Stomach (tissue), 19 donors: ENCODE measurements at places on chromosomes 16 and 17. TPM values are rescaled to one million over a fixed set of nuclear protein-coding genes. Genes with fewer than 3 reads are reported as not detected.
A peak's percentile ranks its signal among the peaks of the same experiment; 100 is the strongest.

DNA sequence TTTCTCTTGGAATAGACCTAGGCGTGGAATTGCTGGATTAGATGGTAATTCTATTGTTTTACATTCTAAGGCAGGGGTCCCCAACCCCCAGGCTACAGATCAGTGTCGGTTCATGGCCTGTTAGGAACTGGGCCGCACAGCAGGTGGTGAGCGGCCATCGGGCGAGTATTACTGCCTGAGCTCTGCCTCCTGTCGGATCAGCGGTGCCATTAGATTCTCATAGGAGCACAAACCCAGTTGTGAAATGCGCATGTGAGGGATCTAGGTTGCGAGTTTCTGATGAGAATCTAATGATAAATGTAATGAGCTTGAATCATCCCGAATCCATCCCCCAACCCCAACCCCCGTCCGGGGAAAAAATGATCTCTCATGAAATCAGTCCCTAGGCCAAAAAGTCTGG lies 23.0 kb downstream of the NLRC5 start:
- no peak overlapping the region for H3K27ac ChIP-seq
- H3K36me3 ChIP-seq, result peaks cover 6% of the 10 kb centered on the region
- H3K4me1 ChIP-seq, result no peaks in the 10 kb centered on the region
- no peaks in the 10 kb centered on the region for H3K27me3 ChIP-seq
- no peak overlapping the region for H3K4me3 ChIP-seq
- no peak for DNase-seq

DNA sequence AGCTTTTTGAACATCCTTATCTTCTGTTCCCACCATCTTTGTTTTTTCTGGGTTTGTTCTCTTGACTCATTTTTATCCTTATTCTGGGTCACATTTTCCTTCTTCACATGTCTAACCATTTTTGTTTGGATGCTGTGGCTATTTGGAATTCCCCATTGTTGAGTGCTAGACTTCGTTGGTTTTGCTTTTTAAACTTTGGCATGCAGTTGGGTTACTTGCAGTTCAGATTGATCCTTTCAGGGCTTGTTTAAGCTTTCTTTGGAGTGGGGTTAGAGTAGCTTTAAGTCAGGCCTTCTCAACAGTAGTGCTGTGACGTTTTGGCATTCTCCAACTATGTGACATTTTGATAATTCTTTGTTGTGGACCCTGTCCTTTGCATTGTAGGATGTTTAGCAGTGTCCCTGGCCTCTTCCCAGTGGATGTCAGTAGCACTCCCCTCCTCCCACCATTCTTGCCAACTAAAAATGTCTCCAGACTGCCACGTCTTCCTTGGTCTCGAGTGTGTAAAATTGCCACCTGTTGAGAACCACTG lies 21.1 kb downstream of the PRMT7 start:
- H3K4me1 ChIP-seq, result peaks cover 45% of the 10 kb centered on the region
- H3K4me3 ChIP-seq, result no peak overlapping the region
- H3K36me3 ChIP-seq, result peaks cover 54% of the 10 kb centered on the region
- no peak for DNase-seq
- no peaks in the 10 kb centered on the region for H3K27me3 ChIP-seq

- DNase-seq, result peak; percentile 63
- H3K36me3 ChIP-seq, result no peaks in the 10 kb centered on the region
- no peak overlapping the region for H3K4me3 ChIP-seq
- peaks cover 23% of the 10 kb centered on the region for H3K27me3 ChIP-seq
- H3K4me1 ChIP-seq, result peaks cover 18% of the 10 kb centered on the region
- H3K27ac ChIP-seq, result no peak overlapping the region
Measured at GRCh38 chr17:65278050-65278819, 141.1 kb downstream of the RGS9 start.

GRCh38 chr17:78929908-78930775 lies 5.0 kb upstream of the TIMP2 start:
- no peak for DNase-seq
- peaks cover 28% of the 10 kb centered on the region for H3K4me1 ChIP-seq
- no peak overlapping the region for H3K27ac ChIP-seq

CRYBA1 gene
- not detected for total RNA-seq

GRCh38 chr16:84699147-84699711 lies 571 bp upstream of the USP10 start:
- H3K4me3 ChIP-seq, result peak overlapping the region; percentile 98
- no peaks in the 10 kb centered on the region for H3K27me3 ChIP-seq
- H3K36me3 ChIP-seq, result no peaks in the 10 kb centered on the region
- DNase-seq, result no peak
- peak overlapping the region; percentile 72 for H3K27ac ChIP-seq

DNA sequence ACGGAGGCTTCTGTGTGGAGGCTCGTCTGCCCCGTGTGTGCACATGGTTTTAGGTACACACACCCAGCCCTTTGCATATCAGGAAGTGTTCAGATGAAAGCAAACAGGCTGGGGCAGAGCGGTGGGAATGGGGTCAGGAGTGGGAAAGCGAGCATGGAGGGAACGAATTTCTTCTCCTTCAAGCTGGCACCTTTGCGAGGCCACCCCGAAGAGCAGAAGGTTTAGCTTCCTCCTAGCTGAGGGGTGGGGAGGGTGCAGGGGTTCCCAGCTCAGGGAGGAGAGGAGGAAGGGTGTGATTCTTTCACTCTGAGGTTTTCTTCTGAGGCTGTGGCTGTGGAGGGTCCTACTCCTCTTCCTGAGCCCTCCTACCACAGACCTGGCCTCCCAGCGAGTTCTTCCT lies 83.6 kb downstream of the ABR start:
- H3K36me3 ChIP-seq, result peaks cover 16% of the 10 kb centered on the region
- no peaks in the 10 kb centered on the region for H3K27me3 ChIP-seq
- peak overlapping the region; percentile 78 for H3K27ac ChIP-seq
- peak; percentile 80 for DNase-seq

RNF135 gene
- 18.7 TPM for total RNA-seq

DNA sequence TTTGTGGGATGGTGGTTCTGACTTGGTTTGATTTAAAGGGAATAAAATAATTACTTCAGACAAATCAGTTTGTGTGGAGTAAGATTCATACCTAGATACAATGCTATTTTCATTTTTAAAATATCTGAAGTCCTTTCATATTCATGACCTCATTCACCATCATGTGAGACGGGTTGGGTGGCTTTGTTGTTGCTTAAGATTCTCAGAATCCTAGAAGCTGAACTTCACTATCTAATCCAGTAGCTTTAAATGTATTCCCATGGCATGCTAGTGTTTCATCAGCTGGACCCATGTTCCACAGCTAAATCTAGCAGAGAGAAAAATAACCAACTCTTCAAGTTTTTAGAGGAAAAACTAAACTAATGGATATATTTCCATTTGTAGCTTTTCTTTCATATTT lies 2.7 kb upstream of the AMFR start:
- DNase-seq, result no peak
- peaks cover 14% of the 10 kb centered on the region for H3K36me3 ChIP-seq
- no peak overlapping the region for H3K4me3 ChIP-seq
- no peaks in the 10 kb centered on the region for H3K27me3 ChIP-seq
- peaks cover 24% of the 10 kb centered on the region for H3K4me1 ChIP-seq

OGFOD3 gene
- total RNA-seq, result 30.4 TPM

TIMP2 gene
- total RNA-seq, result 87.5 TPM

DNA sequence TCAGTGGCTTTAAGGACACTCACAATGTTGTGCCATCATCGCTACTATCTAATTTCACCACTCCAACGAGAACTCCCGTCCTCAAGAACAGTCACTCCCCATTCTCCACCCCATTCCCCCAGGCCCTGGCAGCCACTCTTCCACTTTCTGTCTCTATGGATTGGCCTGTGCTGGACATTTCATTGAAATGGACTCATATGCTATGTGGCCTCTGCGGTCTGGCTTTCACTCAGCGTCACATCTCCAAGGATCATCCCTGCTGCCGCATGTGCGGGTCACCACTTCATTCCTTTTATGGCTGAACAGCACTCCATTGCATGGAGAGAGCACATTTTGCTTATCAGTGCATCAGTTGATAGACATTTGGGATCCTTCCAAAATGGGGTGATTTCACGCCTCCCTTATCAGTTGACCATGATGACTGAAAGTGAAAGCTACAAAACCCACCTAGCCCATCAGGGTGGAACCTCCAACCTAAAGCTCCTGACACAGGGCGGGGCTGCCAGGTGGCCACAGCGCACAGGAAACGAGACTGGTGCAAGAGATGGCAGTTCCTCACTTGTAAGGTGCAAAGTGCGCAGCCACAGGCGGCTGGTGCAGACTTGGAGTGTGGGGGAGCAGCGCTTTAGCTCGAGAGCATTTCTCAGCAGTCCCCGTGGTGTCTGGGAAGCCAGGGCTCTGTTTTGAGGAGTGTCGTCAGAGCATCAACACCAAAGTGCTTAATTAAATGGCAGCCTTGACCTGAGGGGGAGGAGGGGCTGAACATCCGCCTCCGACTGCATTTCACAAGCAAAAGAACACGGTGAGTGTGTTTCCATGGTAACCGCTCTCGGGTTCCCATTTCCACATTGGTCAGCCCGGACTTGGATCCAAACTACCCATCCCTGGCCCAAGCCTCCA lies 23.8 kb downstream of the COTL1 start:
- peaks cover 51% of the 10 kb centered on the region for H3K4me1 ChIP-seq
- peaks cover 21% of the 10 kb centered on the region for H3K36me3 ChIP-seq
- H3K27ac ChIP-seq, result peak overlapping the region; percentile 91
- DNase-seq, result peak; percentile 84
- H3K27me3 ChIP-seq, result no peaks in the 10 kb centered on the region
- no peak overlapping the region for H3K4me3 ChIP-seq

PRR15L gene
- total RNA-seq, result 23.9 TPM

- no peak overlapping the region for H3K27ac ChIP-seq
- no peaks in the 10 kb centered on the region for H3K36me3 ChIP-seq
- no peaks in the 10 kb centered on the region for H3K4me1 ChIP-seq
- H3K27me3 ChIP-seq, result no peaks in the 10 kb centered on the region
- DNase-seq, result no peak
Measured at GRCh38 chr17:70810609-70811008, 641.3 kb downstream of the KCNJ2 start.

HOXB9 gene
- not detected for total RNA-seq

- no peaks in the 10 kb centered on the region for H3K27me3 ChIP-seq
- DNase-seq, result no peak
- no peak overlapping the region for H3K4me3 ChIP-seq
- H3K36me3 ChIP-seq, result no peaks in the 10 kb centered on the region
- H3K4me1 ChIP-seq, result no peaks in the 10 kb centered on the region
- no peak overlapping the region for H3K27ac ChIP-seq
Measured at GRCh38 chr16:62516001-62516400, 479.8 kb upstream of the CDH8 start.

DNA sequence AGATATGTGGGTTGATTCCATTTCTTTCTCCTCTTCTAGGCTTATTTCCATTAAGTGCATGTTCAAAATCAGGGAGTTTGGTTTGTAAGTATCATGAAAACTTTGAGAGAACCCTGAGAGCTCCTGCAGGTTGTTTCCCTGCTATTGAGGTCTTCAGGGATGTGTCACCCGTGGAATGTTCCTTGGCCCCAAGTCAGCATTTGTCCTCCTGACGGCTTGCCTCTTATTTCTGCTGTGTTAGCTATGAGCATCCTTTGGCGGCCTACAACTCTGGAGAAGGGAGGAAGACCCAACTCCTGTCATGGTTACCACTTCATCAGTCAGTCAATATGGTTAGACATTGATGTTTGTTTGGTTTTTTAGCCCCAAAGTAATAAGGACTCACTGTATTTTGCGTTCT lies 180.8 kb downstream of the FTO start:
- no peaks in the 10 kb centered on the region for H3K27me3 ChIP-seq
- no peak overlapping the region for H3K27ac ChIP-seq

GRCh38 chr17:22507823-22508222 lies 815.5 kb downstream of the KCNJ18 start:
- H3K36me3 ChIP-seq, result no peaks in the 10 kb centered on the region
- no peak overlapping the region for H3K27ac ChIP-seq
- H3K27me3 ChIP-seq, result no peaks in the 10 kb centered on the region
- no peak overlapping the region for H3K4me3 ChIP-seq

PDILT gene
- total RNA-seq, result 5.3 TPM

DNA sequence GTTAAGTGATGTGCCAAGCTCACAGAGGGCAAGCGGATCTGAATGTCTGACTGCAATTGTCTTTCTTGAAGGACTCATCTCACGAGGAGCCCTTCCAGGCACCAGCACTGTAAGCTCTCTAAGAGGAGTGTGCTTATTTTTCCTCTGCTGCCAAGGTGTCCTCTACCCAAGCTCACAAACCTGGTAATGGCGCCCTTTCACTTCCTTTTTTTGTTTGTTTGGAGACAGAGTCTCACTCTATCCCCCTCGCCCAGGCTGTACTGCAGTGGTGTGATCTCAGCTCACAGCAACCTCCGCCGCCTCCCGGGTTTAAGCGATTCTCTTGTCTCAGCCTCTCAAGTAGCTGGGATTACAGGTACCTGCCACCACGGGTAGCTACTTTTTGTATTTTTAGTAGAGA lies 233.8 kb downstream of the MAP2K4 start:
- no peaks in the 10 kb centered on the region for H3K4me1 ChIP-seq
- no peak for DNase-seq

DNA sequence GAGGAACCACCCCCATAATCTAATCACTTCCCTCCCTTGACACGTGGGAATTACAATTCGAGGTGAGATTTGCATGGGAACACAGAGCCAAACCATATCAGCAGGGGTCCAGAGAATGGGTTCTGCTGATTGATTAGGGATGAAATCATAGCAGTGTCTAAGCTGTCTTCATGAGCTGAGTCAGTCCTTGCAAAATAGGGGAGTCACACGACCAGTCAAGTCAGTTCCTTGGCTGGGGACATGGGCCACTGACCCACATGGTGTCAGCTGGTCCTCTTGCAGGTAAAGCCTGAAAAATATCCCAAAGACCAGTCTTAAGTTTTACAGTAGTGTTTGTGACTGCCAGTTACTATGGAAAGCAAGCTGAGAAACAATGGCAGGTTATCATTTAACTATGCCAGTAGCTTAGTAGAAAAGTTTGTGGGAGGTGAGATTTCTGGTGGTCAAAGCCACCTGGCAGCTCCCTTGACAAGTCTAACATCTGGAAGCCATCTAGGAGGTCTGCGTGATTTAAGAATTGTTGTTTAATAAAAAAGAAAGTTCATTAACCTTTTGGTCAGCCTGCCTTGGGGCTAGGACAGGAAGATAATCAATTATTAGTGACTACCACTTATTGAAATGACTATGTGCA lies 15.7 kb upstream of the ATF7IP2 start:
- DNase-seq, result no peak
- no peaks in the 10 kb centered on the region for H3K4me1 ChIP-seq
- H3K36me3 ChIP-seq, result no peaks in the 10 kb centered on the region
- no peak overlapping the region for H3K27ac ChIP-seq

DNA sequence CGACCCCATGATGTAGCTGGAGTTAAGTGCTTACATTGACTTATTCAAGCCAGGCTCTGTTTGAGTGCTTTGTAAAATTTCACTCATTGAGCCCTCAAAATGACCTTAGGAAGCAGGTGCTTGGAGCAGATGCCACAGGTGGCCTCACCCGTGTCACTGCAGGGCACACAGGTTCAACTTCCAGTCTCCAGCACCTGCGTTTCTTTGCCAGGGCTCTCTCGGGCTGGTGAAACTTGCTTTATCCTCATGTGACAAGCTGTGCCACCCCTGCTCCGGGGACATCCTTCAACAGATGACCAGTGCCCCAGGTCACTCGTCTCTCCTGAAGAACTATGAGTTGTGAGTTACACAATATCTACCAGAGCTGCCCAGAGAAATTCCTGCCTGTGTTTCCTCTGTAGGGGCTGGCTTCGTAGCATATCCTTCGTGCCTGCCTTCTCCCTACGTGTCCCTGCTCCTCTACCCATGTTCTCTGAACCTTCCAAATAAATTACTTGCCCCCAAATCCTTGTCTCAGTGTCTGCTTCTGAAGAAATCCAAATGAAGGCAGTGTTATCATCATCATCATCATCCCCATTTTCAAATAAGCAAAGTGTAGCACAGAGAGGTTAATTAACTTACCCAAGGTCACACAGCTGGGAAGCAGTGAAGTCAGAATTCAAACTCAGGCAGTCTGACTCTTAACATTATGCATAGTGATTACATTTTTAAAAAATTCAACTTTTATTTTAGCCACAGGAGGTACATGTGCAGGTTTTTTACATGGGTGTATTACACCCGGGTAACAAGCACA lies 352.5 kb downstream of the NPIPA8 start:
- no peaks in the 10 kb centered on the region for H3K27me3 ChIP-seq
- no peaks in the 10 kb centered on the region for H3K36me3 ChIP-seq
- no peaks in the 10 kb centered on the region for H3K4me1 ChIP-seq
